ENCODE measurements at places on chromosomes 13 and 19.

GRCh38 chr19:47675271-47675670, 38.0 kb upstream of the EHD2 start:
- DNase-seq, result no peak

DNA sequence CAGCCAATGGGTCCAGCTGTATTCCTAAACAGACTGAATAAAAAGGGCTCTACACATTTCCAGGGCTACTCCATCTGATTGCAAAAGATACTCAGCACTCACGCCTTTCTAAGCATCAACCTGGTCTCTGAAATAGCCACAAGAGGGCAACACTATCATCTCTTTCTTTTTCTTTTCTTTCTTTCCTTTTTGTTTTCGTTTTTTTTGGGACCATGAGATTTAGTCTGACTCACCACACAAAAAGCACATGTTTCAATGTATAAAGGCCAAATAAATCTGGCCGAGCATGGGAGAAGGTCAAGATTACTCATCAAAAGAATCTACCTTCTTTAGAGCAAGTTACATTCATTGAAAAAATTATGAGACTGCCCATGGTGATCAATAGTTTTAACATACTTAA, 805.6 kb upstream of the ARGLU1 start:
- no peak for DNase-seq

- DNase-seq, result no peak
Measured at GRCh38 chr19:35156673-35157014, 2.1 kb downstream of the FXYD5 start.

GRCh38 chr13:51861723-51862300, at the start of gene CCDC70:
CCDC70 (plus strand) TSS chr13:51861969; CDS start chr13:51865412, 3,443 bp downstream.
- no peak for DNase-seq

GRCh38 chr19:34596115-34596514, 80.8 kb downstream of the SCGB2B2 start:
- DNase-seq, result no peak

GRCh38 chr13:58087566-58087965, 456.0 kb downstream of the PCDH17 start:
- no peak for DNase-seq

DNA sequence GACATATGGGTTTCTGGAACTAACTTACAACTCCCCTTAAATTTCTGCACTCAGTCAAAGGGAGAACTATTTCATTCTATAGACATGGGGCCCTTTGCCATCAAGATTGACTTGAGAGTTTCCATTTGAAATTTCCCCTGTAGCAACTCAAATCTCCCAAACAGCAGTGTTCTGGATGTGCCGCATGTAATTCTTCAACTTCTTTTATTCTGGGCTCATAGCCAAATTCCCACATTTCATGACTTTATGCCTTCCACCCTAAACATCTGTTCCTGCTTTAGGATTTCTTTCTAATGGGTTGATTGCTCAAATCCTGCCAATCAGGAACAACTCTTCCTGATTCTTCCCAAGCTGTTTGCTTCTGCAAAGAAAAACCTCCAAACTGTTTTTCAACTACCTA, 336.0 kb downstream of the TBC1D4 start:
- no peak for DNase-seq

DNA sequence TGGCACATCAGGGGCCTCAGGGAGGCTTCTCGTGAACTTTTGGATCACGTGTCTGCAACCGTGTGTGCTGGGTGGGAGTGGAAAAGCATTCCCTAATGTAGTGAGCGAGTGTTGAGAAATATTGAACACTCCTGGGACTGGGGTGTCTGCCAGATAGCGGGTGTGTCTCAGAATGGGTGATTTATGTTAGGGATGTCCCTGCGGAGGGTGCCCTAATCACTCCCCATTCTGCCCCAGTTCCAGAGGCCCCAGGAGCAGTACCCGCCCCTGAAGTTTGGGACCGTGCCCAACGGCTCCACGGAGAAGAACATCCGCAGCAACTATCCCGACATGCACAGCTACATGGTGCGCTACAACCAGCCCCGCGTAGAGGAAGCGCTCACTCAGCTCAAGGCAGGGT, 24.2 kb upstream of the GRWD1 start:
- DNase-seq, result no peak

DNA sequence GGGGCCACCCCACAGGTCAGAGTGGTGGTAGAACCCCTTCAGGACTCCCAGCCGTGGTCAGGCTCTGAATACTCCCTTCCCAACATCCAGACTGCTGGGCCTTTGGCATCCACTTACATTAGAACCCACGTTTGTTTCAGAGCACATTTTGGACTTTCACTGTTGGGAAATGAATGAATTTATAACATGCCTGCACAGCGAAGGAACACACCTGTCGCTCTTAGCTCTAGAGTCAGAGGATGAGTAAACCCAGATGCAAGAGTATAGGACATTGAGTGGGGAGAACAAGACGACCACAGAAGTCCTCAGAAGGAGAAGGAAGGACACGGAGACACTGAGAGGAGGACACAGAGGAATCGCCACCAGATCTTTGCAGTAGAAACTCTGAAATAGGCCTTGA, 30.9 kb downstream of the SHISA2 start:
- DNase-seq, result no peak

- DNase-seq, result no peak
Measured at GRCh38 chr13:76499891-76500290, 386.3 kb downstream of the KCTD12 start.

GRCh38 chr19:9917321-9917720, 19.0 kb downstream of the OLFM2 start:
- no peak for DNase-seq

DNA sequence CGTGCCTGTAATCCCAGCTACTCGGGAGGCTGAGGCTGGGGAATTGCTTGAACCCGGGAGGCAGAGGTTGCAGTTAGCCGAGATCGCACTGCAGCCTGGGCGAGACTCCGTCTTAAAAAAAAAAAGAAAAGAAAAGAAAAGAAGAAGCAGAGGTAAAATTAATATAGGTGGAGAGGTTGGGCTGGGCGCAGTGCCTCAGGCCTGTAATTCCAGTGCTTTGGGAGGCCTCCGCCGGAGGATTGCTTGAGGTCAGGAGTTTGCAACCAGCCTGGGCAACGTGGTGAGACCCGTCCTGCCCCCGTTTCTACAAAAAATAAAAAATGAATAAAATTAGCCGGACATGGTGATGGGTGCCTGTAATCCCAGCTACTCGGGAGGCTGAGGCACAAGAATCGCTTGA, 912 bp upstream of the TUBA3C start:
- no peak for DNase-seq

DNA sequence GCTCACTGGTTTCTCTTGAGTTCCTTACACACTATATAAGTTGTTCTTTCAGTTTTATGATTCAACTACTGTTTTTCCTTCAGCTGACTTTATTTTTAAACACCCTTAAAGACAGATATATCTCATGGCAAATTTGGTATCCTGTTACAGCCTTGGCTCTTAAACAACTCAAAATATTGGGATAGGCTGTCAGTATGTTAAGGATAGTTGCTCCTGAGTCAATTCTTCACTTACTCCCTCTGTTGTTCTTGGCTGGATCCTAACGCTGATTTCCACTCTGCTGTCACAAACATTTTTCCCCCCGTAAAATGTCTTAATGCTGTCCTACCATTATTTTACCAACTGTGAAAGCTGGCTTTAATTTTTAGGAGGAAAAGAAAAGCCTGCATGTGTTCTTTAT, 1.2 kb downstream of the KCNRG start:
- DNase-seq, result no peak

GRCh38 chr19:12244370-12244769, 50.3 kb downstream of the ZNF44 start:
- DNase-seq, result no peak

DNA sequence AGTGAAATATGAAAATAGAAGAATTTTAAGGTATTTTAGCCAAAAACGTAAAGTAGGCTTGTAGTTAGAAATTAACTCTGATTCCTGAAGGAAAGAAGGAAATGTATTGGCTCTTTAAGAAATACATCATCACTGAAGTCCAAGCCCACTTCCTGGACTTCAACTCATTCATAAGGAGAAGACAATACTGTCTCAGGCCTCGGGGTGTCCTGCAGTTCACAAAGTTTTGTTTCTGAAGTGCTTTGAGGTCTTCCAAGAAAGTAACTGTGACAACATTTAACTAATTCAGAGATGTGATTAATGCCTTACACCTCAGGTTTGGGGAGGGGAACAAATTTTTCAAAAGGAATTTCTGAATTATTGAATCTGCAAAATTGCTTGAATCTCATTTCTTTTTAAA, 65.8 kb upstream of the STARD13 start:
- DNase-seq, result no peak

GRCh38 chr19:10603873-10604459, 16.9 kb upstream of the AP1M2 start:
- DNase-seq, result no peak

DNA sequence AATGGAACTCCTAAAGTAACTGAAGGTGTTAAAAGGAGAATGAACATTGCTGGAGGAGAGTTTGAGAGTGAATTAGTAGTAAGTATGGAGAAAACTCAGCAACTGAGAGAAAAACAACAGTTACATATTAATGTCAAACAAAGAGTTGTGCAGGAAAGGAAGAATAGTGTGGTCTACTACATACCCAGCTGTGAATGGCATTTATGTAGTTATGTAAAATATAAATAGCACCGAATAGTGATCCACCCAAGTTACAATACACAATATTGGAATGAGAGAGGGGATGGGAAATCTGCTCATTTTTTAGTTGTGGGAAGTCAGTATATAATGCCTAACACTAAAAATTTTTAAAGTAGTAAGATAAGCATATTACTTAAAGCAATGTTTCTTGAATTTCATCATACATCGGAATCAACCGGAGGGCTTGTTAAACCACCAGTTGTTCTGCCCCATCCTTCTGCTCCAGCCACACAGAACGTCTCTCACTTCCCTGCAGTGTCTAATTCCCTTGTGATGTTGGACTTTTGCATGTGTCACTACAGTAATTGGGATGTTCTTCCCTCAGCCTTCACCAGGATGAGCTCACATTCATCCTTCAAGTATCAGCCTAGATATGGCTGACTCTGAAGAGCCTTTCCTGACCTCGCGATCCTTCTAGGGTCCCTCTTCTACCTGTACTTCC, 11.5 kb downstream of the CCDC70 start:
- no peak for DNase-seq

GRCh38 chr13:52024481-52024880, at the start of gene UTP14C:
UTP14C (plus strand) TSS chr13:52024691; CDS start chr13:52028805, 4,114 bp downstream.
- DNase-seq, result no peak

- no peak for DNase-seq
Measured at GRCh38 chr13:44136696-44137268, 236.8 kb upstream of the SERP2 start.

DNA sequence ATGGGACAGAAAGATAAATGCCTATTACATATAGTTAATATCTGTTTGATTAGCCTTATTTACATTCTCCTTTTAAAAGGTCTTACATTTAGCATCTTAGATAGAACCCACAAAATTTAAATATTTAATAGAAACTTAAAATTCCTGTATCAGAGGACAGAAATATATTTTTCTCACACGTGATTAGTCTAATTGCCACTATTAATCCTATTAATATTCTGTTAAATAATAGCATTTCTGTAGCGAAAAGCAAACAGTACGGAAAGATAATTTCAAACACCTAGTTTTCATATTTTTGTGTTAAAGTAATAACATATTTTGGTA, 380 bp upstream of the ZNF30 start:
- DNase-seq, result no peak

- no peak for DNase-seq
Measured at GRCh38 chr19:40410030-40410389, 3.2 kb downstream of the PRX start.

GRCh38 chr13:79407349-79407979, 1.4 kb upstream of the RBM26 start:
- no peak for DNase-seq

GRCh38 chr13:80840316-80840976, 499.5 kb upstream of the SPRY2 start:
- no peak for DNase-seq

DNA sequence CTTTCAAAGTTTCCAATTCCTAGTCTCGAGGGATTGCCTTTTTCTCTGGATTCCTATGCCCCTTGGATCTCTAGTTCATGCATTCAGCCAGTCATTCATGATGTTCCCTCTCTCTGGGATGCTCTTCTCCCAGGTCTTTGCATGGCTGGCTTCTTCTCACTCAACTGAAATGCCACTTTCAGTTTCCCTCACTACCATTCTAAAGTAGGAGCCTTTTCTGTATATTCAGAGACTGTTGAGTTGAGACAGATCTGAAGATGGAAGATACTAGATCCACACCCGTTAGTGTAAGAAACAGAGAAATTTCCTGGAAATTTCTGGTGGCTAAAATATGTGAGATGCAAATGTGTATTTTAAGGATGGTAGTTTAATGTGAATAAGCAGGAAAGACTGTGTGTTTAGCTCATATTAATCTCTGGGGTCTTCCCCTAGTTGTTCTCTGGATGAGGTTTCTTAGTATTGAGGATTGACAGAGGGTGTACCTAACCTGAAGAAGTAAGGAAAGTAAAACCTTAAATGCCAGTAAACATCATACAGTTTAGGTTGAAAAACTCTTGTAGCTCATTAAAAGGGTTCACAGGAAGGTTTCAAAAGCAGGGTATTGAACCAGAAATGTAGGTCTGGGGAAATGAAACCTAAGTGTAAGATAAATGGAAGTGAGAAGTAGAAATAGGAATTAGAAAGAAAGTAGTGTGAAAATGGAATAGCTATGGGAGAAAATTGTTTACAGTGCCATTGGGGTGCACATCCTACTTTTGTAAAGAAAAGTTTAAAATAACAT, 331.3 kb downstream of the NDFIP2 start:
- DNase-seq, result no peak

GRCh38 chr13:31631071-31631470, 108.3 kb upstream of the RXFP2 start:
- no peak for DNase-seq

DNA sequence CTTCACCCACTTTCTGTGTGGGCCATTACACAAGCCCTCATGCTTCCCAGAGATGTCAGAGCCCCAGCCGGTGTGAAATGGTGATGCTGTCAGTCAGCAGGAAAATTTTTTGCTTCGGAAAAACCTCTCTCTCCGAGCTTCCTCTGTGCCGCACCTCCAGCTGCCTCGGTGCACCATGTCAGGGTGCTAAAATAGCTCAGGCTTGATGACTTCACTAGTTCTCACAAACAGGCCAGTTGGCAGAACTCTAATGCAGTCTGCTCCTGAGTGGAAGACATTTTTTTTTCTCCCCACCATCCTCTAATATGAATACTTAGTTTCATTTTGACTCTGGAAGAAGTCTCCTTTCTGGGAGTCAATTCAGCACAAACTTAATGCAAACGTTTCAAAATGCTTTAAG, 71.3 kb downstream of the KLF12 start:
- no peak for DNase-seq

- no peak for DNase-seq
Measured at GRCh38 chr13:24745861-24746617, 17.9 kb upstream of the RNF17 start.

DNA sequence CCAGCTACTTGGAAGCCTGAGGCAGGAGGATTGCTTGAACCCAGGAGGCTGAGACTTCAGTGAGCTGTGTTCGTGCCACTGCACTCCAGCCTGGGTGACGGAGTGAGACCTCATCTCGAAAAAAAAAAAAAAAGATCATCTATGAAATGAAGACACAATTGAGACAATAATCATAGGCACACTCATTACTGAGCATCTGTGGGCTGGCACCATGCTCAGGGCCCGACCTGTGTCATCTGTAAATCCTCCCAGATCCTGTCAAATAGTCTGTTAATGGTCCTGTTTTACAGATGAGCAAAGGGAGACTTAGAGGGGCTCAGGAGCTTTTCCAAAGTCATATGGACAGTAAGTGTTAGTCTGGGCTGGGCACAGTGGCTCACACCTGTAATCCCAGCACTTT, 4.1 kb upstream of the NANOS2 start:
- DNase-seq, result no peak

Measured in T-helper 9 cell (primary cell).